A549 treated with AZD2906 at 1 μM for 4 hours (cell line): ENCODE measurements at places on chromosomes 3 and 15. TPM values are rescaled to one million over a fixed set of nuclear protein-coding genes. Genes with fewer than 3 reads are reported as not detected.

PCOLCE2 gene
- 21.6 to 31.6 TPM (median 24.2 TPM) in 5 replicates for total RNA-seq

LINGO1 gene
- total RNA-seq = 6.7 to 11.6 TPM (median 9.6 TPM) in 5 replicates

RFTN1 gene
- total RNA-seq = 3.0 to 3.5 TPM (median 3.1 TPM) in 5 replicates

A4GNT gene
- total RNA-seq = not detected in 5 replicates

LAMB2 gene
- total RNA-seq = 83.5 to 112 TPM (median 105 TPM) in 5 replicates

IQCH gene
- total RNA-seq = 1.1 to 1.6 TPM (median 1.4 TPM) in 5 replicates

NUP210 gene
- 34.6 to 43.9 TPM (median 37.9 TPM) in 5 replicates for total RNA-seq

RTP4 gene
- not detected in 5 replicates for total RNA-seq

GOLGA8R gene
- 0.14 to 0.34 TPM (median 0.21 TPM) in 5 replicates for total RNA-seq

TMEM202 gene
- total RNA-seq = not detected in 5 replicates

MNS1 gene
- total RNA-seq = 1.9 to 3.4 TPM (median 2.6 TPM) in 5 replicates

PLSCR4 gene
- 6.2 to 9.8 TPM (median 8.2 TPM) in 5 replicates for total RNA-seq

SSUH2 gene
- total RNA-seq = 0.60 to 1.1 TPM (median 1.0 TPM) in 5 replicates

RBM5 gene
- 28.7 to 33.8 TPM (median 33.2 TPM) in 5 replicates for total RNA-seq

ARIH2 gene
- total RNA-seq = 48.2 to 62.9 TPM (median 55.2 TPM) in 5 replicates

HTR3E gene
- total RNA-seq = not detected in 5 replicates

EIF4A2 gene
- total RNA-seq = 126 to 141 TPM (median 129 TPM) in 5 replicates

SHISA5 gene
- 98.8 to 129 TPM (median 125 TPM) in 5 replicates for total RNA-seq

CCR3 gene
- total RNA-seq = not detected in 5 replicates
